Foreskin fibroblast (primary cell): ENCODE measurements at places on chromosomes 5 and 9.
A peak's percentile ranks its signal among the peaks of the same experiment; 100 is the strongest.

GRCh38 chr5:200985-201384 is 9.7 kb downstream of the LRRC14B start:
- no peak for DNase-seq

- DNase-seq: peak; percentile 73
Measured at GRCh38 chr5:66967102-66967501, 229.5 kb downstream of the CD180 start.

GRCh38 chr5:137627706-137628105 is 108.2 kb downstream of the KLHL3 start:
- no peak for DNase-seq

- DNase-seq: no peak
Measured at GRCh38 chr5:76204713-76205112, 121.5 kb downstream of the SV2C start.

DNA sequence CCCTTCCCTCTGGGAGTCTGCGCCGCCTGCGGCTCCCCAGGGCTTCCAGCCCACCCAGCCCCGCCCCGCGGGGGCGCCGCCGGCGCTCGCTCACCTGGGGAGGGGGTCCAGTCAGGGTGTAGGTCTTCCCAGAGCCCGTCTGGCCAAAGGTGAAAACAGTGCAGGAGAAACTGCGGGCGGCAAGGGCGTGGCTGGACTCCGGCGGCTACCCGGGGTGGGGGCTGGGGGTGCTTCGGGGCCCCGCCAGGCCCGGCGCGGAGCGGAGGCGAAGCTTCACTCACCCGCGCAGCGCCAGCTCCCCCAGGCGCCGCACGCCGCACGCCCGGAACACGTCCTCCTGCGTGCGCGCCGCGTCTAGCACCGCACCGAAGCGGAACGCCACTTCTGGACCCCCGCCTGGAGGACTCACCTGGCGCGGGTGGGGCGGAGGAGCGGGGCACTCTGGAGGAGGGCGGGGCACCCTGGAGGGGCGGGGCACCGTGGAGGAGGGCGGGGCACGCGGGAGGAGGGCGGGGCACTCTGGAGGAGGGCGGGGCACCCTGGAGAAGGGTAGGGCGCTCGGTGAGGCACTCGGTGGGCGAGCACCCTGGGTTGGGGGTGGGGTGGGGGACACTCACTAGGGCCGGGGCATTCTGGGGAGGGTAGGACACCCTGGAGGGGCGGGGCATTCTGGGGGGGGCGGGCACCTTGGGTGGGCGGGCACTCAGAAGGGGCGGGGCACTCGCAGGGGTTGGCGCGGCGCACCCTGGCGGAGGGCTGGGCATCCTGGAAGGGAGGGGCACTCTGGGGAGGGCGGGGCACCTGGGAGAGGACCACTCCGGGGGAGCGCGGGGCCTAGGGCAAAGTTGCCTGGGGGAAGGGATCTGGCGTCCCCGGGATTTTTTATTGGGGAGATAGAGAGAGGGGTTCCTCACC is 814 bp downstream of the KIF12 start:
- peak; percentile 25 for DNase-seq

GRCh38 chr9:72444435-72444834 is 77.0 kb upstream of the TMC1 start:
- DNase-seq: no peak

- DNase-seq: no peak
Measured at GRCh38 chr5:60141119-60141518, 247.6 kb upstream of the PDE4D start.

DNA sequence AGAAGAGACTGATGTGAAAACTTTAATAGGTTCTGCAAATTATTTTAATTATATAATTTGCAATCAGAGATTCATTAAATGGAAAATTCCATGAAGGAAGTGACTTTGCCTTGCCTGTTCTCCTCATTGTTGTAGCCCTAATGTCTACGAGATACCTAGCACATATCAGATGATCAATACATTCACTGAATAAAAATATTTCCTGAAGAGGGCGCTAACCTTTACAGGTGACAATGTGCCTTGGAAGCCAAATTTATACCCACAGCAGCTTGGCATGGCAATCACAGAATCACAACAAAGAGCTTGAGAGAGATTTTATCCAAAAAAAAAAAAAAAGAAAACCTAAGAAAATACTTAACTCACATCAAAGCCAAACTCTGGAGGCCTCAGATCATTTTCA is 17.4 kb downstream of the HAUS6 start:
- no peak for DNase-seq

GRCh38 chr5:15577132-15577531 is 77.2 kb downstream of the FBXL7 start:
- no peak for DNase-seq

GRCh38 chr5:174426388-174426787 is 298.0 kb upstream of the MSX2 start:
- no peak for DNase-seq

- DNase-seq: peak; percentile 13
Measured at GRCh38 chr9:79254900-79255650, 316.7 kb upstream of the TLE4 start.

GRCh38 chr9:89037346-89037745 is 46.1 kb downstream of the S1PR3 start:
- no peak for DNase-seq

- DNase-seq: peak; percentile 73
Measured at GRCh38 chr9:5442400-5443011, 4.8 kb upstream of the PLGRKT start.

- no peak for DNase-seq
Measured at GRCh38 chr9:130040984-130041647, 1.9 kb downstream of the FNBP1 start.

- DNase-seq: no peak
Measured at GRCh38 chr9:28598408-28598807, 1025.1 kb upstream of the C9orf72 start.

DNA sequence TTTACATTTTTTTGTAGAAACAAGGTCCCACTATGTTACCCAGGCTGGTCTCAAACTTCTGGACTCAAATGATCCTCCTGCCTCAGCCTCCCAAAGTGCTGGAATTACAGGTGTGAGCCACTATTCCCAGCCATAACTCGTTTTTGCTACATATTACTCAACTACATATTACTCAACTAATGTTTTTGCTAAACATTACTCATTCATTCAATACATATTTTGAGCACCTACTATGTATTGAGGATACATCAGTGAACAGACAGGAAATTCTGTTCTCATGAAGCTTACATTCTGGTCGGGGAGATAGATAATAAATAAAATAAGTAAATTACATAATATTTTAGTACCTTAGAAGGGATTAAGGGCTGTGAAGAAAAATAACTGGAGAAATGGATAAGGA is 34.9 kb upstream of the STOM start:
- no peak for DNase-seq

DNA sequence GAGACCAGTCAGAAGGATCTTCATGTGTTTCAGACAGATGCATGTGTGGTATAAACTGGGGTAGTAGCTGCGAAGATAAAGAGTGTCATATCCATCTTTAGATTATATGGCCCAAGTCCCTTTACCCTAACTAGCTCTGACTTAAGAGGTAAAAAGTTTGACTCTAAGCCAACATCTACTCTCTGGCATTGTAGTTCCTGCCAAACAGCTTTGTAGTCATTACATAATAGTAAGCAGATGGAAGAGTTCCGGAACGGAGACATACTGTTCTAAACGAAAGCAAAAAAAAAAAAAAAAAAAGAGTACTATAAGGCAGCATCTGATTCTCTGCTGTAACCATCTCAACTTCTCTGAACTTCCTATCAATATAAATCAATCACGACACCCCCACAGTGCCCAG is 48.8 kb downstream of the CEMIP2 start:
- peak; percentile 79 for DNase-seq

DNA sequence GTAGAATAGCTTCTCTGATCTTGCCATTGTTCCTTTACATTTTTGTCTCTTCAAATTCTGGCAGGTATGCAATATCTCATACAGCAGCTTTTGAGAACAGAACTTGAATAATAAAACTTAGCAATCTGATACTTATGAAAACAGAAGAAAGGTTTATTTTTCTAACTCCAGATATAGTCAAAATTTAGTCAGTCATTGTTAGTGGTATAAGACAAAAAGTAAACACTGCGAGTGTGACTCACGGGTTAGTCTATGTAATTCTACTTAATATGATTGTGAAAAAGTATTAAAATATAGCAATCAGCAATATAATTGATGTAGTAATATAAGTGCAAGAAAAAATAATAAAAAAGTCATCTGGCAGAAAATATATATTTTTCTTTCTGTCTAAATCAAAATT is 910.4 kb downstream of the DNAH5 start:
- no peak for DNase-seq
